ENCODE measurements at places on chromosomes 13 and 19.

- DNase-seq, result no peak
Observed at GRCh38 chr19:46608178-46608577, 7.0 kb downstream of the CALM3 start.

- peak; percentile 10 for DNase-seq
Observed at GRCh38 chr13:95301968-95302393, 730 bp upstream of the ABCC4 start.

DNA sequence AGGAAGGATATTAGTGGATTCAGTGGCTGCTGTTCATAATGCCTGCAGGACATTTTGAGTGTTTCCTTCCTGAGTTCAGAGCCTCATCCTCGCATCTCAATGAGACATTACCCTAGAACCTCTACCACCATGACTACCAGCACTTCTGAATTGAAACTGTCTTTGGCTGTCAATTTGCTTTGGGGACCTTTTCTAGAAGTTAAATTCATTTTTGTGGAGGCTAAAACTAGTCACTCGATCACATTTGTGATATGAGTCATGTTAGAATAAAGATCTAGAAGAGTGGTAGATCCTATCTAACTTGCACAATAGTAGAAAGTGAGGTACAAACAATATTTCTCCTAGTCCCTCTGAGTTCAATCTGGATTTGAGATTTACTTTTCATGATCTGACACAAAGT is 124.9 kb downstream of the KCNRG start:
- no peak for DNase-seq

DNA sequence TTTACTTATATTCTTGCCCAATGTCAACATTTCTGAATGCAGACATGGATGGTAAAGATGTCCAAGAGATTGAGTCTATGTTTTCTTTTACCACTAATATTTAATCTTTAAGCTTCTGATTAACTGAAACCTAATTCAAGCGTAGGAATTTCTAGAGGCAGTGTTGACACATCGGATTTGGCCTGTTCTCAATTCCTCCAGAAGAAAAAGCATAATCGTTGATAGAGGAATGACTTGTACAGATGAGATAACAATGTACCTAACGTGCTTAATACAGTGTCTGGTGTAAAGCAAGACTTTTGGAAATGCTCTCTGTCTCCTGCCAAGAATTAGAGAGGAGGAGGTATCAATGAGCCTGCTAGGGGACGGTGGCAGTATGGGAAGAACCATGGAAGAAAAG is 35.2 kb downstream of the SLC15A1 start:
- DNase-seq, result no peak

GRCh38 chr13:108902405-108903155 is 273.2 kb downstream of the MYO16 start:
- no peak for DNase-seq

DNA sequence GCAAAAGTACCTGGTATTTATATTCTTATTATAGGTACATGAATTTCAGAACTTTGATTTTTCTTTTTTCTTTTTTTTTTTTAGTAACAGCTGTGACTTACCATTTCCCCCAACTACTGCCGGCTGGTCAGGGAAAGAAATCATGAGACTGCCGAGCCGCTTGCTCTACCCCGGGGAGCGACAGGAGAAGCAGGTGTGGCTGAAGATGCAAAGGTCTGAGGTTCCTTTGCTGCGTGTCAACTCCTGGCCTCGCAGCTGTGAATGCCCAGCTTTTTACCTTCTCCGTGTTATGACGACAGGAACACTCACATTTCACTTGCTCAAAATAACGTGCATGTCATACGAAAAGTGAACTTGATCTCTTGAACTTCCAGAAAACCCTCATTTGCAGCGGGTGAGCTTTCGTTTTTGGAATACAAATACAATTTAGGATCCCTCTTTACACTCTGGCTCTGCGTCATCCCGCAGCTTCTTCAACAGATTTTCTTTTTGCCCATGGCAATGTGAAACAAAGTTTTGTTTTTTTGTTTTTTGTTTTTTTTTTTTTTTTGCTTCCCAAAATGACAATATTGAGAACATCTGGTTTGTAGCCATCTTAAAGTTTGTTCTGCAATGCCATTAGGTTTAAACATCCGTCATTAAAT is 117.9 kb downstream of the EFNB2 start:
- no peak for DNase-seq

GRCh38 chr13:73958657-73959397 is 175.4 kb downstream of the KLF12 start:
- DNase-seq, result no peak

DNA sequence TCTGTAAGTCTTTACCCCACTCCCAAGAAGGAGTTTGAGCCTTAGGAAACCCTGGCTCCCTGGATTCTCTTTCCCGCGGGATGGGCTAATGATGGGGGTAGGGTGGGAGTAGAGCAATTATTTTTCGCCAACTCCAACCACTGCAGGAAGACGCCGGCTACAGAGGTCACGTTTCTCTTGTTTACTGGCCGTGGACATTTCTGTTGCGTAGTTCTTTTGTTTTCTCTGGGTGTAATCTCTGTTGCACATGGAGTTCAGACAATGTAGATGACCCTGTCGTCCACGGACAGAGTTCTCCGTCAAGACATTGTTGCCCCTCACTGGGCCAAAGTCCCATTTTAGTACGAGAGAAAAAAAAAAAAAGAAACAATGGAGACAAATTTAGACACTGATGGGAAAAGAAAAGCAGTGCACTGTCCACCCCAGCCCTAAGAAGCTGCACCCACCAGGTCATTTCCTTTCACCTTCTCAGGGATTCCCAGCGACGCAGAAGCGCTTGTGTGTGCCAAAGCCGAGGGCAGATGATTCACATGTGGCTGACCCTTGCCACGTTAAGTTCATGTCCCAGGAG is 133.9 kb upstream of the ARGLU1 start:
- no peak for DNase-seq

DNA sequence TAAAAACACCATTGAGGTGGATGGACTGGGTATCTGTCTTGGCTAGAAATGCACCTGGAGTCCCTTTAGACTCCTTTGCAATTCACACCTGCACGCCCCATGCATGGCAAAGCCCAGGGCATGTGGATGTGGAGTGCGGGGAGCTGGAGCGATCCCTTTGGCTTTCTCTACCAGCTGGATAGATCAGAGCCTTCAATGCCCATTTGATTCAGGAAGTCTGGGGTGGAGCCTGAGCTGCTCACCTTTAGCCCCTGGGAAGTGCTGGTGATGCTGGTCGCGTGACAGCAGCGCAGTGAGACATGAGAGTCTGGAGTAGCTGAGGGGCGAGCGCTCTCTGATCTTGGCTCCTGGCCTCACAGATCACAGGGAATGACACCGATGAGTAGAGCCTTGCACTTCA is 4.8 kb upstream of the ZNF536 start:
- DNase-seq, result no peak

GRCh38 chr13:97432232-97432916 is 1.6 kb upstream of the RAP2A start:
- no peak for DNase-seq

- DNase-seq, result peak; percentile 34
Observed at GRCh38 chr19:7515645-7516151, at the start of gene ZNF358. ZNF358 (plus strand) TSS chr19:7516103; CDS start chr19:7519243, 3,140 bp downstream.

DNA sequence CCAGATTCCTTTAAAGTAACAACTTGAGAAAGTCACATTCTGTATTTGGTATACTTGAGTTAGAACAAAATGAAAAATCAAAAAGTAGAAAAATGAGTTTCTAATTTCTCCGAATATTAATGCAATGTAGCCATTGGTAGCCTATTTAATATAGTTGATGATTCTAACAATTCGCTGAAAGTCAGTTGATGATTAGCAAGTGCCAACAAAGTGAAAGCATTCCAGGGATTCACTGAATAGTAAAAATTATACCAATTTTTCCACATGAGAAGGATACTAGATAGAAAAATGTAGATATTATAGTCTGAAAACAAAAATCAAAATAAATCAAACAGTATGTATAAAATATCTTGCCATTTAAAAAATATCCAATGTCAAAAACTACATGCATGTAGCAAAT is 117.2 kb downstream of the FREM2 start:
- no peak for DNase-seq

GRCh38 chr13:67557642-67558241 is 327.6 kb upstream of the PCDH9 start:
- no peak for DNase-seq

- DNase-seq, result no peak
Observed at GRCh38 chr19:49681830-49682229, 4.8 kb downstream of the PRMT1 start.

- DNase-seq, result no peak
Observed at GRCh38 chr19:11187441-11187840, 9.9 kb downstream of the KANK2 start.

DNA sequence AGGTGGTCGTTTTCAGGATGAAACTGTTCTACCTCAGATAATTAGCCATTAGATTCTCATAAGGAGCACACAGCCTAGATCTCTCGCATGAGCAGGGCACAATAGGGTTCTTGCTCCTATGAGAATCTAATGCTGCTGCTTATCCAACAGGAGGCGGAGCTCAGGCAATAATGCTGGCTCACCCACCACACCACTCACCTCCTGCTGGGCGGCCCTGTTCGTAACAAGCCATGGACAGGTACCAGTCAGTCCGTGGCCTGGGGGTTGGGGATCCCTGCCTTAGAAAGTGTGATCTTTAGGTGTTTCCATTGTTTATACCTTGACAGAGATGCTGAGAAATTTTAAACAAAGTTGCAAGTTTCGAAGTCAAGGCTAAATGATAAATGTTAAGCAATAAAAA is 344.6 kb upstream of the HTR2A start:
- no peak for DNase-seq

DNA sequence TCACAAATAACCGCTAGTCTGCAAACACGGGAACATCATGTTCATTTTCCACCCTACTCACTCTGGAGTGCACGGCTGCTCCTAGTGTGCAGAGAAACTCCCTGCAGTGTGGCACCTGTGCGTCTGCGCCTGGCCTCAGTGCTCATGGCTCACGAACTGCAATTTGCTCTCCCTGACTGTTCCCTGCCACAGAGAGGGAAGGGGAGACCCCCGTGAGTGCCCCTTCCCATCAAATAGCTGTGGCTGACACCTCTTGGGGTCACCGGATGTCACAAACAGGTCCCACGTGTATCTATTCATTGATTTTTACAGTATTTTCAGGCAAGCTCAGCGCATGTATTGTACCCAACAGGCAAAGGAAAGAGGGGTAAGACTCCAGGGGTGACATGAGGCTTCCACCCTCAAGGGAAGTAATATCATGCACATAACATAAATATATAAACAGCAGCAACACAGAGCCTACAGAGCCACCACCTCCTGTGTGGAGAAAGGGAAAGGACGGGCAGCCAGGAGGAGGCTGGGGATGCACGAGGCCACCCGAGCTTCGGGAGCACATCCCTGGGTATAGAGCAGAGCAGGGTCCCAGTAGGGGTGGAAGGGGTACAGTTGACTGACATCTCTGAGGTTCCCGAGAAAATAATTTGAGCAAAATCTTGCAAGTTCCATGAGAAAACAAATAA is 140.3 kb upstream of the SOX1 start:
- no peak for DNase-seq

- peak; percentile 84 for DNase-seq
Observed at GRCh38 chr13:79451500-79451962, 29.4 kb upstream of the NDFIP2 start.

DNA sequence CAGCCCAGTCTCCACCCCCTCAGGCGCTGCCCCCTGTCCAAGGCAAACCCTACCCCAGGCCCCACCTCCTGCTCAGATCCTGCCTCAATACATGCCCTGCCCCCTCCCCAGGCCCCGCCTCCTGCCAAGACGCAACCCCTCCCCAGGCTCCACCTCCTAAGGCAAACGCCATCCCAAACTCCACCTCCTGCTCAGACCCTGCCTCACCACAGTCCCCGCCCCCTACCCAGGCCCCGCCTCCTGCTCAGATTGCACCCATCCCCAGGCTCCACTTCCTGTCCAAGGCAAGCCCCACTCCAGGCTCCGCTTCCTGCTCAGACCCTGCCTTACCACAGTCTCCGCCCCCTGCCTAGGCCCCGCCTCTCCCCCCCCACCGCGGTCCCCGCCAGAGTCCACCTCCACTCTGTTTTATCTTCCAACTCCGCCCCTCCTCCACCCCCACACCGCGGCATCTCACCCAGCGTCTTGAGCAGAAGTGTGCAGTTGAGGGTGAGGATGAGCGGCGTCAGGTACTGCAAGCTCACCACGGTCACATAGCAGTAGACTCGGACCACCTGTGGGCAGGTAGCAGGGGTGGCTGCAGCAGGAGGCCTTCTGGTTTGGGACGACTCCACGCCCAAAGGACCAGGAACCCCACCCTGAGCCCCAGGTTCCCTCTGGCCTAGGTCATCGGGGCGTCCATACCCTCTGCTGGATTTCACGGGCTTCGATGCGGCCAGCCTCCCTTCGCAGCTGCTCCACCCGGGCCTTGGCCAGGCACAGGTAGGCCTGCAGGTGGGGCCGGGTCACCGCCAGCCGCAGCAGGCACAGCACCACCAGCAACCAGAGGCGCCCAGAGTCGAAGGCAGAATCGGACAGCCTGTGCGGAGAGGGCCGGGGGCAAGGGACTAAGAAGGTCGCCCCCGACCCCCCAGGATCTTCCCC is 17.7 kb downstream of the TMEM161A start:
- no peak for DNase-seq

DNA sequence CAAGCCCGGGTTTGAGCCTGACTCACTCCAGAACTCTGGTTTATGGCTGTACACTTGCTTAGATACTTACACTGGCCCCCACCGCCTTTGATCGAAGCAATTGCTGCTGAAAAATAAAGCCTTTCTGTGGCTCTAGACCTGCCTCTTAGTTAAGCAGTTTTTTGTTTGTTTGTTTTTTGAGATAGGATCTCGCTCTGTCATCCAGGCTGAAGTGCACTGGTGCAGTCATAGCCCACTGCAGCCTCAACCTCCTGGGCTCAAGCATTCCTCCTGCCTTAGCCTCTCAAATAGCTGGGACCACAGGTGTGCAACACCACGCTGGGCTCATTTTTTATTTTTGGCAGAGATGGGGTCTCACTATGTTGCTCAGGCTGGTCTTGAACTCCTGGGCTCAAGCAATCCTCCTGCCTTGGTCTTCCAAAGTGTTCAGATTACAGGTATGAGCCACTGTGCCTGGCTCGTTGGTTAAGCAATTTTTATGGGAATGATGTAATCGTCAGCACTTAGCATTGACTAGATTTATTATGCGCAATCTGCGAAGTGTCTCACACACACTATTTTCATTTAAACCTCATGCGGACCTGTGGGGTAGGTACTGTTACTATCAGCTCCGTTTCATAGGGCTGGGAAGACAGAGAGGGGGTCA is 22.2 kb downstream of the PPP2R1A start:
- DNase-seq, result no peak

DNA sequence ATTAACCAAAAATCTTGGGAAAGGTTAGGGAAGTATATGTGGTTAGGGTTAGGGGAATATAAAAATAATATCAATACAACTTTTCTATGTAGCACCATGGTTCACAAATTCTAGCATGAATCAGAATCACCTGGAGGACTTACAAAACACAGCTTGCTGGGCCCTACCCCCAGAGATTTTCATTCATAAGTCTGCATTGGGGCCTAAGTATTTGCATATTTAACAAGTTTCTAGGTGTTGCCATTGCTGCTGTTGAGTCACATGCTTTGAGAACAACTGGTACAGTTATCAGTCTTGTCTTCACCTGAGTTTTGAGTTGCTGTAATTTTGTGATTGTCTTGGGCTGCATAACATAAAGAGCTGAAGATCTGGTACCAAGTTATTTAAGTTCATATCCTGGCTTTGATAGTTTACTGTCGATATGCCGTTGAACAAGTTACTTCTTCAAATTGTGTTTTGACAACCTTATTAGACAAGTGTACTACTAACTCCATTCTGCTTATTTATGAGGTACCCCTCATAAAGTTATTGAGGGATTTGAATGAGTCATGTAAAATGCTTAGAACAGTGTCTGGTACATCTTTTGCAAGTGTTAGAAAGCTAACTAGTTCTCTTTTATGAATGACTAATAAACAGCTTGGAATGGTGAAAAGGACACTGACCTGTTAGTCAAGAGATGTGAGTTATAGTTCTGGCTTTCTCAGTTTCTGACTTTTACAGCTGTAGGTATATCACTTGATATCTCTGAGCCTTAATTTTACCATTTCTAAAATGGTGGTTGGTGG is 132.9 kb downstream of the PAN3 start:
- no peak for DNase-seq

All from CD4-positive, alpha-beta T cell treated with Interleukin-10 for 1 hour (primary cell).